ENCODE measurements at places on chromosomes 11 and 22. TPM values are rescaled to one million over a fixed set of nuclear protein-coding genes. Genes with fewer than 3 reads are reported as not detected.
A peak's percentile ranks its signal among the peaks of the same experiment; 100 is the strongest.

- no peak for DNase-seq
These were observed 127.3 kb downstream of the TENM4 start for GRCh38 chr11:79313530-79313913.

GRCh38 chr11:46918083-46918787 is at the start of gene LRP4:
Gene LRP4 (minus strand): TSS chr11:46918550. CDS start chr11:46918379, 171 bp downstream.
- DNase-seq, result no peak

The SCGB1D2 gene
- total RNA-seq, result not detected

GRCh38 chr11:68115285-68115684 is 5.9 kb downstream of the CHKA start:
- no peak for DNase-seq

The MYH9 gene
- total RNA-seq, result 521 TPM

DNA sequence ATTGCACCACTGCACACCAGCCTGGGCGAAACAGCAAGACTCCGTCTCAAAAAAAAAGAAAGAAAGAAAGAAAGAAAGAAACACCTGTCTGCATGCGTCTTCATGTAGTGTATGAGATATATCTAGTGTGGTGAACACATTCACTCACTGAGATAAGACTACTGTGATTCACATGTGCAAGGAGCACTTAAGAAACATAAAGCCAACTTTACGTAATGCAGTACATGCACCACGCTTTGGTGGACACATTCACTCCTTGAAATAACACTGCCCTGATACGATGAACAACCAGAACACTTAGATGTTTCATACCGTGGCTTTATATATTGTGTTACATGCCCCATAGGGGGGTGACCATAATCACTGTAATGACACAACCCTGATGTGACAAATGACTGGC is 96.0 kb downstream of the MICAL3 start:
- peak; percentile 4 for DNase-seq

DNA sequence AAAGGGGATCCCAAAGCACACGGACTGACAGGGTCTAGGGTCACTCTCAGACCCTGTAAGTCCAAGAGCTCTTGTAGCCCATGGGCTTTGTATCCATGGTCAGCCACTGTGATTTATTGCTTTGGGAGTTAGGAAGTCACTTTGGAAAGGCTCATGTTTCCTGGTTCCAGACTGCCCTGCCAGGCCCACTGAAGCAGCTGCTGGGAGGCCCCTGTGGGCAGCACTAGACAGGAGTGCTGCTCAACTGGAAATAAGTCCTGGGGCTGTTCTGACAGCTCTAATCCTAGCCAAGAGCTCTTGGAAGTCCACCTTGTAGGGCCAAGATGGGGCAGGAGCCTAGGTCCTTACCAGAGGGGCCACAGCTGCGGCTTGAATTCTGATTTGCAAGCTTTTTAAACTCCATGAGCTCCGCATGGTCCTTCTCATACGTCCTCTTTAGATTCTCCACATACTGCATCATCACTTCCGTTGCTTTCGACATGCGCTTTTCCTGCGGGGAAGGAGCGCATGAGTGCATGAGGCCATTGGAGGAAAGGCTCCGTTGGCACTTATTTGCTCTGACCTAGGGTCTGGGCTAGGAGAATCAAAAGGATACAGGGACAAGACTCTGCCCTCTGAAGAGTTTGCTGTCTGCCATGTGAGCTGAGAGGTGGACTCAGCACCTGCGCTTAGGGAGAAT is 32.2 kb upstream of the LYVE1 start:
- no peak for DNase-seq

GRCh38 chr22:49590381-49590780 is 237.3 kb downstream of the BRD1 start:
- no peak for DNase-seq

DNA sequence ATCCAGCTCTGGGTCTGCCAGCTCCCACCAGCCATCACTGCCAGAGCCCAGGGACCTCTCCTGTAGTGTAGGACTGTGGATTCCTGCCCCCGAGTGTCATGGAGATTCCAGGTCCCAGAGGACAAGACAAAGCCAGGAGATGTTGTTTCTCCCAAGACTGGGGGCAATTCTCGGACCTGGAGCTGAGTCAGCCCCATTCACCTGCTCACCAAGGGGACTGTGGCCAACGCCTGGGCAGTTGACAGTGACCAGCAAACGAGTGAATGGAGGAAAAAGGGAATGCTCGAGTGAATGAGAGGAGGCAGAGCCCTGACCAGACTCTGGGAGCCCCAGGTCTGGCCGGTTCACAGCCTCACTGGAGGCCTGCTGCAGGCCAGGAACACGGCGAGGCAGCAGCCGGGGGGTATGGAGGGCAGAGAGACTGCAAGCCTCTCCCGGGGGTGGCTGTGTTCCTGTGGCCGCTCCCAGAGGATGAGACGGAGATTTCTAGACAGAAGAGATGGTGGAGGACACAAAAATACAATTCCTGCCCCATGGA is 61.3 kb upstream of the PRR5 start:
- no peak for DNase-seq

DNA sequence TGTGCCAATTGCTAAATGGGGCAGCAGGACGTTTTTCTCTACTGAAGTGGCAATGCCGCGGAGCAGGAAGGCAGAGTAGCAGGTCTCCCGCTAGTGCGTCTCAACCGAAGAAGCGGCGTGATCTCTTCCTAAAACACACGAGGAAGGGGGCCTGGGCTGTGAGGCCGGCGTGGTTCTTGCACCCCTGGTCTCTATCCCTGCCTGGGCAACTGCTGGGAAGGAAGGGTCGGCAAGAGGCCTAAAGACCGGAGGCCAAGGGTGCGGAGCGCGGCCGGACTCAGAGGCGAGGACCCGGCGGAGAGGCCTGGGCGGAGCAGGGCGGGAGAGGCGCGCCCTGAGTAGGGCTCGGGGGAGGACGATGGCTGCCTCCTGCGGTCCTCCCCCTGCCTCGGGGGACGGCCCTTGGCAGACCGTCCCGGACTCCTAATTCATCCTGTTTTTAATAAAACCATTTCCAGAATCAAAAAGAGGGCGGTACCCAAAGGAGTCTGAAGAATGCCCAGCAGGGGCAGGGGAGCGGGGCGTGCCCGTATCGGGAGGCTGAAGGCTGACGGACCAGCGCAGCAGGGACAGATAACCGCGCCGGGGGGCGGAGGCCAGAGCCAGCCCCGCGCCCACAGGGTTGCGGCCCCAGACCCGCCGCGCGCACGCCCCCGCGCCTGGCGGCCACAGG is 572 bp upstream of the APLP2 start:
- DNase-seq, result peak; percentile 66

The MEI1 gene
- 36.9 TPM for total RNA-seq

- DNase-seq, result no peak
These were observed 143.8 kb downstream of the LARGE1 start for GRCh38 chr22:33776491-33776890.

DNA sequence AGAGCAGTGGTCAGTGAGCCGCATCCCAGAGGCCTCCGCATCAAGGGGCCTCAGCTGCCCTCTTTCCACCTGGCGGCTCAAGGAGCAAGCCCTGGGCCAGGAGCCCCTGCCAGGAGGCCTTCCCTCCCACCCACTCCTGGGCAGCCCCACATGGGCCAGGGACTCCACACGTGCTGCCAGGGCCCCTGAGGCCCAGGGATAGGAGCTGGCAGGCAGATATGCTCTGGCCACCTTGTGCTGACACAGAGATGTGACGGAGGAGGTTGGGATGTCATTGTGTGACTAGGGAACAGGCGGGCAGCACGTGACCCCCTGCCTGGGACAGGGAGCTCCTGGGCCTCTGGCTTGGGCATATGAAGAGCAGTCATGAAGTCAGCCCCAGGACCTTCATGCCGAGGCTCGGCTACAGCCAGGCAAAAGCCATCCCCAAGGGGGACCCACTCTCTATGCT is 77.9 kb downstream of the PIWIL3 start:
- no peak for DNase-seq

DNA sequence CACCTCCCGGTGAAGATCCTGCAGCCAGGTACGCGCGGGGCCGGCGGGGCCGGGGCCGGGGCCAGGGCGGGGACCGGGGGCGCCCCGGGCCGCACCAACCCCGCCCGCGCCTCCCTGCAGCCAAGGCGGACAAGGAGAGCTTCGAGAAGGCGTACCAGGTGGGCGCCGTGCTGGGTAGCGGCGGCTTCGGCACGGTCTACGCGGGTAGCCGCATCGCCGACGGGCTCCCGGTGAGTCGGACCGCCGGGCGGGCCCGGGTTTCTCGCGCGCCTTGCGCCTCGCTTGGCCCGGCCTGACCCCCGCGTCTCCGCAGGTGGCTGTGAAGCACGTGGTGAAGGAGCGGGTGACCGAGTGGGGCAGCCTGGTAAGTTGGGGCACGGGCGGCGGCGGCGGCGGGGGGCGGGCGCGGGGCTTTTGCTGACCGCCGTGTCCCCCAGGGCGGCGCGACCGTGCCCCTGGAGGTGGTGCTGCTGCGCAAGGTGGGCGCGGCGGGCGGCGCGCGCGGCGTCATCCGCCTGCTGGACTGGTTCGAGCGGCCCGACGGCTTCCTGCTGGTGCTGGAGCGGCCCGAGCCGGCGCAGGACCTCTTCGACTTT is 531 bp downstream of the PIM3 start:
- DNase-seq, result peak; percentile 72

The INSC gene
- 0.36 TPM for total RNA-seq

DNA sequence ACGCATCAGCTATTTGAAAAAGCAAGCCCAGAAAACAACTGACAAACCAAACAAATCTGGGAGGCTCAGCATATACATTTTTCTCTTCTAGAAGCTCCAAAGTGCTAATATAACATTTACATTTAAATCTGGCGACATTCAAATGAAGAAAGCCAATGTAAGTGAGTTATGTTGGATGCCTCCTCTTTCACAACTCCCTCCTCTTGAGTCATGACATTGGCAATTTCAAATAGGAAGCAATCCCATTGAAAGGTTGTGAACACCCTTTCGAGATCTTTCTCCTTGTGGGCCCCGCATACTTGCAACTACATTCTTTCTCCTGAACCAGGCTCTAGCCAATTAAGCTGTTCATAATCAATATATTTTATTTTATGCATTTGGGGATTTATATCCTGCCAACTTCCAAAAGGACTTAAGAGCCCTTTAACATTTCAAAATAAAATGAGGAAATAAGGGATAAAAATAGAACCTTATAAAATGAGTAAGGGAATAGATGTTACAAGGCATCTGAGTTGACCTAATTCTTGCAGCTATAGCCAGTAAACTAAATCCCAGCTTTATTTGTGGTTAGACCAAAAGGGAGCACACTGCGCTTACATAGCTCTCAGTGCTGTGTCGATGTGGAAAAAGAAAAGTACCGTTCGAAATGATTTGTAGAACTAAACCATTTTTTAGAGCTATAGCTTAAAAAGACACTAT is 129.5 kb upstream of the SESN3 start:
- DNase-seq, result no peak

The CSNK2A3 gene
- total RNA-seq, result 4.0 TPM

DNA sequence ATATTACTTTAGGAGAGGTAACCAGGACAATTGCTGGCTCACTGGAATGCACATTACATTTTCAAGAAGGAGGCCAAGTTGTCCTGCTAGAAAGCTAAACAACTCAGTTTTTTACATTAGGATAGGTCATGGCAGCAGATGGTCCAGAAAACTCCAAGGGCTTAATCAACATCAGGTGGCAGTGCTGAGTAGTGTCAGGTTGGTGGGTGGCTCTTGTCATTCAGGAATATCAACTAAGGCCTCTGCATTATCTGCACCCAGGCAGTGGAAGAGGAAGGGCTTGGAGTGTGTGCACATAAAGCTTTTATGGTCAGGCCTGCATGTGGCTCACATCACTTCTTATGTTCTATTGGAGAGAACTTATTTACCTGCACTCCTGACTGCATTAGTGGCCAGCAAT is 32.2 kb upstream of the OR4B1 start:
- DNase-seq, result no peak

The ROBO4 gene
- not detected for total RNA-seq

Data from activated naive CD4-positive, alpha-beta T cell treated with anti-CD3 and anti-CD28 coated beads, Interleukin-2, amount 50 U/mL, for 72 hours (primary cell).